ENCODE measurements at places on chromosomes 16 and 17.

- DNase-seq = no peak
Measured at GRCh38 chr17:82285141-82285540, 11.6 kb upstream of the CSNK1D start.

DNA sequence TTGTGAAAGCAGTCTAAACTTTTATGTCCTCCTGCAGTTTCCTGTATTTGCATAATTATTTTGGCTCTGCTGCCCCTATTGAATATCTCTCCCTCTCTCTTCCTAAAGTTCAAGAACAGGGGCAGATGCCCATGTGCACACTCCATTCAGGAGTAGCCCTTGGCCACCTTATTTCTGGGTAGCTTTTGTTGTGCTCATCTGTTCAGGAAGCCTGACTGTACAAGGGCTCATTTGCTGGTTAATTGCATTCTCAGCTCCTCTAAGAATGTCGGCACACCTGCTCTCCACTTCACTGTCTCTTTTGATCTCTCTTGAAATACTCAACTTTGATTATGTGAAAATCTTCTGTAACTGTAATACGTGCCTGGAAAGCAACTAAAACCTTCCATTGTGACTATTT is 1378.8 kb upstream of the CDH8 start:
- no peak for DNase-seq

- DNase-seq = no peak
Measured at GRCh38 chr16:69056421-69056820, 49.0 kb upstream of the HAS3 start.

GRCh38 chr17:19398301-19399181 is 11.6 kb upstream of the MFAP4 start:
- no peak for DNase-seq

DNA sequence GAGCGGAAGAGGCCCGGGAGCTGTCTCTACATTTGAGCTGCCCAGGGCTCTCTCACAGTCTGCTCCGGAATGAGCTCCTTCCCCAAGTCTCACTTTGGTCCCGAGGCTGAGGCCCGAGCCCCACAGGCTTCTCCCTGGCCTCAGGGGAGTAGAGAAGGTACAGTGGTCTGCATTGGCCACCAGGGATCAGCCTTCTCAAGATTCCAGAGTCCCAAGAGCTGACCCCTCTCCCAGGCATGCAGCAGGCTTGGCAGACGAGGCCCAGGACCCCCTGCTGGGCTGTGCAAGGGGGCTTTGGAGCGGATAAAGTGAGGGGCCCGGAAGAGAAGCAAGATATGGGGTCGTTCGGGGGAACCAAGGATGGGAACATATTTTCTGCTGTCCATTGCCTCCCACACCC is 3.1 kb downstream of the PRSS27 start:
- no peak for DNase-seq

GRCh38 chr17:9004132-9004960 is 17.0 kb upstream of the NTN1 start:
- DNase-seq = no peak

- no peak for DNase-seq
Measured at GRCh38 chr17:72648702-72649101, 443.8 kb downstream of the SLC39A11 start.

- no peak for DNase-seq
Measured at GRCh38 chr16:1656808-1657617, 21.1 kb upstream of the JPT2 start.

DNA sequence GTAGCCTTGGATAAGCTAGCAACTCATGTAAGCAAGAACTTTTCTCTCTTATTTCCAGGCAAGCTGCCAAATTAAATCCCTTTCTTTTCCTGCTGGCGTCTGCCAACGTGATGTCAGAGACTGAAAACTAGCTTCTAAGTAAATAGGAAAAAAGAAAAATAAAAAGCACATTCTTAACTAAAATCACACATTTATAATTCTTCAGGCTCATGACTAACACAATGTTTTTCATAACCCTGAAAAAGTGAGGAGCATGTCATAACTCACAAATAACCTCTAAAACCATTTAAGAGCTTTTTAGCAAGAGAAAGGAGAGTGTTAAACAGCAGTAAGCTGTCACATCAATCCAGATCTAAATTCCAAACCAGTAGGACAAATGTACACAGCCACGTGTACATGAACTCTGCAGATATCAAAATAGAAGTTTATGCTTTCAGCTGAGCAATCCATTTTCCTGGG is 110.0 kb downstream of the N4BP1 start:
- no peak for DNase-seq

- DNase-seq = no peak
Measured at GRCh38 chr16:56357241-56357764, 68.0 kb downstream of the AMFR start.

DNA sequence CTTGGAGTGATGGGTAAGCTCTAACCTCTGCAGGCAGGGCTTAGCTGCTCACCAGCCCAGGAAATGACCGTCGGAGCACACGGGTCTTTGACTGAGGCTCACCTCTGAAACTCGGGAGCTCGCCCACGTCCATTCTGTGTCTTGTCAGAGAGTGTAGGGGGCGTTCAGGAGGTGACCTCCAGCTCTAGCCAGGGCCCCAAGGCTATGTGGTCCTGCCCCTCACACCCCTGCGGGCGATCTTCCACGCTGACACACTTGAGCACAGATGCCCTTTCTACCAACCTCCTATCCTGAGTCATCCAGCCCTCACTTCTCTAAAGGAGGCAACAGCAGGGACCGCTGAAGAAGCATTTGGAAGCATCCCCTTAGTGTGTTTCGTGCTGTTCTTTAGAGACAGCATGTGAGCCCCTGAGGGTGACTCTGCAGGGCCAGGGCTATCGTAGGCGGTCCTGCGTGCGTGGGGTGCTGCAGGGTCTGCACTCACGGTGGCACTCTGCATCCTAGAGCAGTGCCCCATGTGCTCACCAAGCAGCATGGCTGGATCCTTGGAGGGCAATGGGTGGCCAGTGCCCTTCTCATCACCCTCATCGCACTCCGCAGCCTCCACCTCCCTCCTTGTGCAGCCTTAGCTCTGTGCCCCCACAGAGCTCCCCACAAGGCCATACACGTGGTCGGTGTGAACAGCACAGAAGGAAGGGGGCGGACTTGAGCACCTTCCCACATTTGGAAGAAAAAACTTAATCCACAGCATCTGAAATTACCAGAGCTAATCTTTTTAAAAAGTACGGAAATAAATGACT is 33.8 kb downstream of the SLC47A1 start:
- DNase-seq = no peak

GRCh38 chr16:59699786-59700185 is 965.7 kb upstream of the GOT2 start:
- no peak for DNase-seq

GRCh38 chr16:77683397-77684180 is 38.7 kb upstream of the NUDT7 start:
- DNase-seq = no peak

GRCh38 chr16:49464877-49465504 is 91.4 kb downstream of the C16orf78 start:
- no peak for DNase-seq

GRCh38 chr17:45106096-45106495 is 26.2 kb downstream of the PLCD3 start:
- no peak for DNase-seq

DNA sequence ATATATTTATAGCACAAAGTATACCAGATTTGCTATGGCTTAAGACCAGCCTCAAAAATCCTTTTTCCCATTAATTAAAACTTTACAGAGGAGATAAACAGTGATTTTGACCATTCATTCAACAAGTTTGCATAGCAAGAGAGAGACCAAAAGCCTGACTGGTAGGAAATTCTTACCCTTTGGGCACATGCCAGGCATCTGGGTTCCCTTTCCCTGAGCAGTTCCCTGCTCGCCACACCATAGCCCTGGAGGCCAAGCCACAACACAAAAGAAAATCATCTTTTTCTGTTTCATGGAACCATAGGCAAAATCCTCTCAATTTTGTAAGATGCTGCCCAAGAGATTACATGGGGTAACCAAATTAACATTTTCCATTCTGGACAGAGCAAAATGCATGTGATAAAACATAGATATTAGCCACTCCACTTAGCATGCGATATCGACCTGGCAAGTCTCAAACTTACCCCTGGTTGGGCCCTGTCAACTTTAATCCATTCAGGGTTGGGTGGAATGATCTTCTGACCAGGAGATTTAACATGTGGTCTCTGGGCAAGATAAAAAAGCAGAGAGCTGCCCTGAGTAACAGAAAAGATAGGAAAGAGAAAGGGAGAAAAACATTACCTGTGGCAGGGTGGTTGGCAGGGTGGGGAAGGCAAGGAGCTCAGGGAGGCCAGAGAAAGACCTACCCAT is 57.6 kb upstream of the B4GALNT2 start:
- DNase-seq = no peak

DNA sequence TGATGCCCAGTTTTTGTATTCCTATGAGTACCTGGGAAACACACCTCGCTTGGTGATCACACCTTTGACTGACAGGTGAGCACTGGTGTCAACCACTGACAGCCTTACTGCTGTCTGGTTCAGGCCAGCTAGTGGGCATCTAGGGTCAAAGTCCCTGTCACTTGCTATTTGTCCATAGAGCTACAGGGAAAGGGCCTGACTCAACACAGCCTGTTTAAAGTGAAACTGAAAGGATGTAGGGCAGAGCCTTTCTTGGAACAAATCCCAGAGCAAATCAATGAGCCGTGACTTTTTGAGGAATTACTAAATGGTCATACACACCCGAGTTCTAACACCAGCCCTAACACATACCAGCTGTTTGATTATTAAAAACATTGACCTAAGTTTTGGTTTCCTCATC is 106.8 kb downstream of the DNAH9 start:
- no peak for DNase-seq

GRCh38 chr17:1511290-1511689 is 5.1 kb downstream of the INPP5K start:
- DNase-seq = no peak

DNA sequence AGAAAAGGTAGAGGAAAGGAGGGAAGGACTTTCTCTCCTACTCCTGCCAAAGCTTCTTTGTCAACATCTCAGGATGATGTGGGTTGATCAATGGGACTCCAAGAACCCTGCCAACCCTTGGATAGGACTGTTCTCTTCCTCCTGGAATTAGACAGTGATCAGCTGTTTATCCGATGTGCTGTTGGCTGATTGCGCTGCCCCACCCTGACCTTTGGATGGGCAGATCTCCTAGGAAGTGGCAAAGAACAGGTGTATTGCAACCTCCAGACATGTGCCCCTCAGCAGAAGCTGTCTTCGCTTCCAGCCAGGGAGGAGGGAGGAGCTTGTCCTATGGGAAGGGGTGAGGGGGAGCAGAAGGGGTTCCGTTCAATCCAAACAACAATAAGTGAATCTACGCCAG is 30.5 kb downstream of the SLC5A11 start:
- DNase-seq = no peak

GRCh38 chr16:85878875-85879274 is 20.1 kb upstream of the IRF8 start:
- no peak for DNase-seq

DNA sequence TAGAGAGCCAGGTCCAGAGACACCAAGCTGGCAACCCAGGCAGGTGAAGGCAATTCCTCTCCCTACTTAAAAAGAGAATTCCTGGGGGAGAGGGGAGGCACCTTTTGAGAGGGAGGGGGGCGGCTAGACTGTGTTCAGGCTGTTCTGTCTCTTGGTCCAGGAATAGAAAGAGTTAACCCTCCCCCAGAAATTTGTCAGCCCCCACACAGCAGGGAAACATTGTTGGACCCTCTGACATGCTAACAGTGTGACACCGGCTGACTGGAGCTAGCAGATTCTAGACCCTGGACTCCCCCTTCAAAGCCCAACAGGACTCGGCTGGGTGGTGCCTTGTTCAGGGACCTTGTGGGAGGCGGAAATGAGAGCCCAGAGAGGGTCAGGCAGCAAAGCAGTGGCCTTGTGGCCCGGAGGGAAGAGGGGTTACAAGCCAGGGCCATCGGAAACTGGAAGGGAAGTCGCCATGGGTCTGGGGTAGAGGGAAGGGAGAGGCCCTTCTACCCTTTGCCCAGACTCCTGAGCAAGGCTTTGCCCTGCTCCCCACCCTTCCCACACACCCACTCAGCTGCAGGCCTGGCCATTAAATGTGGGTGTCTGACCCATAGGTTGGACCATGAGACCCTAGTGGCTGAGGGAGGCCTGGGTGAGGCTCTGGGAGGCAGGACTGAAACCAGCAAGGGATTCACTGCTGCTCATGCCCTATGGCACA is 44.6 kb downstream of the RAI1 start:
- DNase-seq = no peak

GRCh38 chr17:56309897-56310296 is 156.6 kb downstream of the ANKFN1 start:
- DNase-seq = no peak

DNA sequence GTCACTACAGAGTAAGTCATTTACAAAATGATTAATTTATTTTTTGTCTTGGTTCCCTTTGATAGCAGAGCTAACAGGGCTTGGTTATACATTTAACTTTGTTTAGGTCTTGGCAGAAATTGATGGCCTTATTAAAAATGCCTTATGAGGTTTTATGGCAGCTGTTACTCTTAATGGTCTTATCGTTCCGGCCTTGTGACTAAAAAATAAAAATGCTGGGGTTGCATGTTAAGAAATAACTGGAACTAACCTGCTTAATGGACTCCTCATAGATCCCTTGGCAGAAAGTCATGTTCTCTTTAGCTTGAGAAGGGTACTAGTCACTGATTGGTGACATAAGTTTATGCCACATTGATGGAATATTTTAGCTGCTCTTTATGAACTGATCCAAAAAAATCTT is 18.3 kb downstream of the COX11 start:
- DNase-seq = no peak

- DNase-seq = no peak
Measured at GRCh38 chr16:67357561-67357960, 30.9 kb downstream of the LRRC36 start.

DNA sequence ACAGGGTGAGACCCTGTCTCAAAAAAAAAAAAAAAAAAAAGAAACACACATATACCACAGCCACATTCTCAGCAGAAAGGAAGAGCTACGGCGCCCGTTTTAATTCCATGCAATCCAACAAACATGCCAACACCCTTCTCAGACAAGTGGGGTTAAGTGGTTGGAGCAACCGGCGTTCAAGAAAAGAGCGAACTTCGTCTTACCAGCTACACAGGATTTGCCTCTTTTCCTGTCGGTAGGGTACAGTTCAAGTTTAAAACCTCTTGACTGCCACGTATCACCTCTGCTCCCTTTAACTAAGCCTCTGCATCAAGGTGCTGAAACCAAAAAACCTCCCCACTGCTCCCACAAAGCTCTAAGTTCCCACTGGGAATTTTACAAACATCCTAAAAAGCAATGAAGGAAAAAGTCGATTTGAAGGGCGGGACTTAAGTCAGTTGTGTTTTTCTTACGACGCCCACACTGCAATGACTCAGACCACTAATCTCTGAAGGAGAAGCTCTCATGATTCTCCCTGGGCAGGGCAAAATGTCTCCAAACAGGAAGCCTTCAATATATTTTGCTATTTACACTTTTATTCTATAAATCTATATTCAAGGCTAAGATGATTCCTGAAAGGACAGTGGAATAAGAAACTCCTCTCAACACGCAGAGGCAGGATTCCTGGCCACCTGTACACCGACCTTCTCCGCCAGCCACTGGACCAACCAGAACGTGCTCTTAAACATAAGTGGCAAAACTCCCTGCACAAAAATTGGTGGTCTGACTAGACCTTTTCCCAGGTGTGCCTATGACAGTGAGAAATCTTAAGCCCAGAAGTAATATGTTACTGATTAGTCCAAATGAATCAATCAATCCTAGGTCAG is 18.8 kb downstream of the SRP68 start:
- no peak for DNase-seq
